ENCODE measurements at places on chromosomes 2 and 18.

DNA sequence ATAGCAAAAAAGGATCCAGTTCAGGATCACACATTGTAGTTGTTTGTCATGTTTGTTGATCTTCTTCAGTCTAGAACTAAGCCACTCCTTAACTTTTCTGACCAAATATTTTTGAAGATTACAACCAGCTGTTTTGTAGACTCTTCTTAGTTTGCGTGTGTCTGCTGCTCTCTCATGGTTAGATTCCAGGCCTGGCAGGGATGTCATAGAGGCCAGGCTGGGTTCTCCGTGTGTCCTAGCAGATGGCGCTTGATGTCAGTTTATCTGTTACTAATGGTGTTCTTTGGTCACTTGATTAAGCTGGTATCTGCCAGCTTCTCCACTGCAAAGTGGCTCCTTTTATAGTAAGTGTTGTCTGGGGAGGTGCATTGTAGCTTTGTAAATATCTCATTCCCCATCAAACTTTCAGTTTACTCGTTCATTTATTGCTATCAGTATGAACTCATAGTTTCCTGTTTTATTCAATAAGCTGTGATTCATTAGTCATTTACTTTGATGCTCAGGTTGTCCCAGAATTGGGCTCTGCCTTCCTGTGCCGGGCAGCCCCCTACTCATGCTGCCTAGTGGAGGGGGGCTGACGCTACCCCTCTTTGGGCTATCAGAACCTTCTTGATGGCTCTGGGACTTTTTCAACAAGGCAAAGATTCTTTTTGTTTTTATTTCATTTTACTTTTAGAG lies 42.1 kb downstream of the GRHL1 start:
- no peak for DNase-seq

GRCh38 chr2:160207271-160207670 lies 7.2 kb upstream of the ITGB6 start:
- DNase-seq, result no peak

GRCh38 chr2:127485051-127485693 lies 41.1 kb downstream of the IWS1 start:
- DNase-seq, result no peak

GRCh38 chr18:46727177-46727576 lies 29.7 kb downstream of the ST8SIA5 start:
- DNase-seq, result no peak

DNA sequence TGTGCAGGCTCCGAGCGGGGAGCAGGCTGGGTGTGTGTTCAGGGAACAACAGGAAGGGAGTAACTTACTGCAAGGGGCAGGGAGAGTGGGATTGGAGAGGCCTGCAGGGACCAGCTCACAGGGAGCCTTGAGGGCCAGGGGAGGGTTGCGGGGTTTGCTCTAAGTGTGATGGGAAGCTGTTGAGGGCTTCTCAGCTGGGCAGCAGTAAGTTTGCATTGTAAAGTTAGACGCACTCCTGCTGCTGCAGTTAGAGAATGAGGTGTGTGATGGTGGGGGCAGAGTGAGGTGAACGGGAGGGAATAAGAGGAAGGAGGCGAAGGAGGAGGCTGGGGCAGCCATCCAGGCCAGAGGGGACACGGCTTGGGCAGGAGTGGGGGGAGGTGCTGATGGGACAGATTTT lies 53.4 kb downstream of the BOLA3 start:
- no peak for DNase-seq

DNA sequence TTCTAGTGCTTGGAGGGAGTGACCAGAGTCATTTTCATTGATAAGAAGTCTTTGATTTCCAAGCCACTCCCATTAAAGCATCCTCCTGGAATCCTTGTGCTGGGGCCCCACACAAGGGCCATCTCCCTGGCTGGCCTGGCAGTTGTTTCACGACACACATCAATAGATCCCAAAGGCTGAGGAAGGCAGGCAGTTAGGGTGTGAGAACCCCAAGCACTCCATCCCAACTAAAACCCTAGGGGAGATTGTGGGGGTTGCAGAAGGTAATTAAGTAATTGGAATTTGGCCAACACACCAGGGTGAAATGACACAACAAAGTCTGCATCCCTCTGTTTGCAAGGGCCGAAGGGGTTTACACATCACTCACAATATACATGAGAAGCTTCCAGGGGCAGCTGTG lies 578.1 kb upstream of the SYT4 start:
- no peak for DNase-seq
